ENCODE measurements at places on chromosomes 7 and 10. TPM values are rescaled to one million over a fixed set of nuclear protein-coding genes. Genes with fewer than 3 reads are reported as not detected.

GRCh38 chr10:78254013-78254412 lies 220.3 kb downstream of the RPS24 start:
- DNase-seq = no peak

DNA sequence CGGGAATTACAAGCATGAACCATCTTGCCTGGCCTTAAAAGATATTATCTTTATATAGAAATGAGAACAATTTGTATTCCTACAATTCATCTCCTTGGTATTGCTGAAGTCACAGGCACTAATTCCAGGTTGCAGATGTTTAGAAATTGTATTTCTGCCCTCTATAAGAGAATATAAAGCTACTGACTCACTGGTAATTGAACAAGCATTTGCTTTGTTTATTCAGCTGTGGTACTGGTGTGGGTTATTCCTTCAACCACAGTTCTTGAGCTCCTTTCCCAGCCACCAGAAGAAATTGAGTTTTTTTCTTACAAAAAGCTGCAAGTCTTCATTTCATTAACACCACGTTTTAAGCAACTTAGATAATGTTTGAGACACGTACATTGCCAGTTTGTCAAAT lies 29.0 kb upstream of the MPP7 start:
- no peak for DNase-seq

DNA sequence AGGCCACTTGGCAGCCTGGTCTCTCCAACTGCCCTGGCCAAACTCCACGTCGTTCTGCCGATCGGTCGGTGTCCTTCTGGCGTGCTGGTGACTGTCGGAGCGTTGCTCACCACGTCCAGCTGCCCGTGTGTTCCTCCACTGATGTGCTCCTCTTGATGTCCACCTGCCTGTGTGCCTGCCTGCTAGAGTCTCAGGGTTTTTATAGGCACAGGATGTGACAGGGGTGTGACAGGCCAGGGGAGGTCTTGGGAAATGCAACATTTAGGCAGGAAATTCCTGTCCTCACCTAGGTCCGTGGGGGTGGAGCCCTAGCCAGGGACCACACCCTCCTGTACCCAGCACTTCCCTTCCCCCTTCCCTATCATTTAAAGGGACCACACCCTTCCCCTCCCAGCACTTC lies 25.2 kb upstream of the CFAP46 start:
- no peak for DNase-seq

GRCh38 chr7:13841284-13841683 lies 148.2 kb downstream of the ETV1 start:
- no peak for DNase-seq

DNA sequence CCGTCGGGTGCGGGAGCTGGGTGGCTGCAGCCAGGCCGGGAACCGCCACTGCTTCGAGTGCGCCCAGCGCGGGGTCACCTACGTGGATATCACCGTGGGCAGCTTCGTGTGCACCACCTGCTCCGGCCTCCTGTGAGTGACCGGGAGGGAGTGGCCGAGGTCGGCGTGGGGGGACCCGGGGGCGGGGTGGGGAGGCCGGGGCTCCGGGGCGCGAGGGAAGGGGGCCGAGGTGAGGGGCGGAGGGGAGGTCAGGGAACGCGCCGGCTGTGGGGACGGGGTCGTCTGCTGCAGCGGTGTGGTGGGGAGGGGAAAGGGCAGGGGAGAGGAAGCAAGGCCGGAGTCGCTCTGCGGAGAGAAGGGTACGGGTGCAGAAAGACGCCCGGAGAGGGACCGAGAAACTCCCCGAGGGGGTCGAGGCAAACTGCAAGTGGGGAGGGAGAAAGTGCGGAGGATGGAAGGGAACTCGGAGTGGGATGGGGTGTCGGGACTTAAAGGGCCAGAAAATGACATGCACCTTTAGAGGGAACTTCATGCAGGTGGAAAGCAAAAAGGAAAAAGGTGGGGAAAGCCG lies 518 bp downstream of the AGFG2 start:
- DNase-seq = no peak

- DNase-seq = no peak
Observed at GRCh38 chr7:133561396-133561795, 308.5 kb downstream of the EXOC4 start.

DNA sequence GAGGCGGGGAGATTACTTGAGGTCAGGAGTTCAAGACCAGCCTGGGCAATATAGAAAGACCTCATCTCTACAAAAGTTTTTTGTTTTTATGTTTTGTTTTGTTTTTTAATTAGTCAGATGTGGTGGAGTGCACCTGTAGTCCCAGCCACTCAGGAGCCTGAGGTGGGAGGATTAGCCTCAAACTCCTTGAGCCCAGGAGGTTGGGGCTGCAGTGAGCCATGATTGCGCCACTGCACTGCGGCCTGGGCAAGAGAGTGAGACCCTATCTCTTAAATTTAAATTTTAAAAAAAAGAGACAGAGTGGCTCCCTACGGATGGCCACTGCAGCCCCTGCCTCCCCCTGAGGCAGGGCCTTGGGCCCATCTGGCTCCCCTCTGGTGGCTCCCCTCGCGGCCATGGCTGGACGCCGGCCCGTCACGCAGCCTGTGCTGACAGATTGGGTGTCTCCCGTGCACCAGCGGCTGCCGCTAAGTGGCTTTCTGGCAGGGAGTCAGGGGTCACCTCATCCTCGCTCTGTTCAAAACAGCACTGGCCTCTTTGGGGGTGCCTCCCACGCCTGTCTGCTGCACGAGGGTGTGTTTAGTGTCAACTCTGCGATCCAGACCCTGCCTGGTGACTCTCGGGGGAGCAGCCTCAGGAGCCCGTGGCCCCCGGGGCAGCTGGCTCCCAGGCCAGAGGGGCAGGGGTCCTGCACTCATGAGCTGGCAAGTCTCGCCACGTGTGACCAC lies 44.4 kb upstream of the ELN start:
- no peak for DNase-seq

DNA sequence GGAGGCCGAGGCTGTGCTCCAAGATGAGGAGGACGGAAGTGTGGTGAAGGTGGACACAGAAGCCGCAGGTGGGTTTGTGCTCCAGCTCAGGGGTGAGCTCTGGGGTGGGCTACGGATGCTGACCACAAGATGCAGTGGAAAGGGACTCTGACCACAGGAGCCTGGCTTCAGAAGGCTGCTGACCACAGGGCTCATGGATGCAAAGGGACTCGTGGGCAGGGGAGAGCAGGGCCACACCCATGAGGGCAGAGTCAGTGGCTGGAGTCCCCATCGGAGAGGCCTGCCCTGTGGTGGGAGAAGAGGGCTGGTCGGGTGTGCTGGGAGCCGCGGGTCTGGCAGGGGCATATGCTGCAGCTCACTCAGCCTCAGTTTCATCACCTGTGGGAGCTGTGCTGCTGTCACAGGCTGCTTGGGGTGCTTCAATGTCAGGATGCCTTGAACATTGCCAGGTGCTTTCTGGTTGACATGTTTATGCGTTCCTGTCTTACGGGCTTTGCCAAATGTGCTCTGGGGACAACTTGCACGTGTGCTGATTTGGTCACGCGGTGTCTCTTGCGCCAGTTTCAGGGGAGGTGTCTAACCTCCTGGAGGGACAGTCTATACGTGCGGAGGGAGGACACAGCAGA lies 13.7 kb downstream of the SCART1 start:
- DNase-seq = no peak

DNA sequence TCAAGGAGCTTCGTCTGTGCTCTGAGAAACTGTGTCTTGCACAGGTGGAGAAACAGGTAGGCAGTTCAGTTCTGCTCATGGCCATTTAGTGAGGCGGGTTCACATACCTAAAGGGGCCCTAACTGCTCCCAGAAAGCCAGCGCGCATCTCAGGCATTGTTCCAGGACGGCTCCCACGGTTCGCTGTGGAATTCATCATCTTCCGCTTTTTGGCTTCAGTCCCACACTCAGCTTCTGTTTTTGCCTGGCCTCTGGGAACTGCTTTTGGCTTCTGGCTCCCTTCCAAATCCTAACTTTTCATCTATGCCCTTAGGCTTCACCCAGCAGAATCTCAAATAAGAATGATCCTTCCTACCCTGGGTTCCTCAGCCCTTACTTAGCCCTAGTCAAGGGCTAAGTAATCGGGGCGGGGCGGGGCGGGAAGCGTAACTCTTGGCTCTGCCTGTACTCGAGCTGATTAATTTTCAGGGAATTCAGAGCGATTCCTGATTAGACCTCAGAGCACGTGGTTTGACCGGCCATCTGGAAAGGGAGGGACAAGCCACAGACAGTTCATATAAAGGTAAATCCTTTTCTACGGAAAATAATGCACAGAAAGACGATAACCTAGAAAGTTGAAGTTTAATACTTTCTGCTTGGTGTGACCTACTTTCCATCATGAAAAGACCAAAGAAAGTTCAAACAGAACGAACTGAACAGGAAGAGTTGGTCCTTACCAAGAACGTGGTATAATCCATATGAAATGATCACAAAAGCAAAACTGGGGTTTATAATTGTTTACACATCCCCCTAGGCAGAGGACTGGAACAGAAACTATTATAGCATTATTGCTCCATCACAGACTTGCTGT lies 105.7 kb downstream of the ST8SIA6 start:
- DNase-seq = peak; percentile 29

- DNase-seq = no peak
Observed at GRCh38 chr10:21424459-21424861, 101.0 kb downstream of the SKIDA1 start.

GRCh38 chr7:34664755-34665154 lies 6.7 kb downstream of the NPSR1 start:
- DNase-seq = no peak

DNA sequence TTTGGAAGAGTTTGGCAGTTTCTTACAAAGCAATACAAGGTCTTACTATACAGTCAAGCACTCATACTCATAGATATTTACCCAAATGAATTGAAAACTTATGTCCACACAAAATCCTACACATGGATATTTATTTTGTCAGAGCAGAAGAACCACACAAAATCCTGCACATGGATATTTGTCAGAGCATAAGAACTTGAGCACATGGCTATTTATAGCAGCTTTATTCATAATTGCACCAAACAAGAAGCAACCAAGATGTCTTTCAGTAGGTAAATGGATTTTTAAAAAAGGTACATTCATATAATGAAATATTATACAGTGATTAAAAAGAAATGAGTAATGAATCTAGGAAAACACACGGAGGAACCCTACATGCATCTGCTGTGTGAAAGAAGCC lies 115.4 kb downstream of the BTAF1 start:
- no peak for DNase-seq

DNA sequence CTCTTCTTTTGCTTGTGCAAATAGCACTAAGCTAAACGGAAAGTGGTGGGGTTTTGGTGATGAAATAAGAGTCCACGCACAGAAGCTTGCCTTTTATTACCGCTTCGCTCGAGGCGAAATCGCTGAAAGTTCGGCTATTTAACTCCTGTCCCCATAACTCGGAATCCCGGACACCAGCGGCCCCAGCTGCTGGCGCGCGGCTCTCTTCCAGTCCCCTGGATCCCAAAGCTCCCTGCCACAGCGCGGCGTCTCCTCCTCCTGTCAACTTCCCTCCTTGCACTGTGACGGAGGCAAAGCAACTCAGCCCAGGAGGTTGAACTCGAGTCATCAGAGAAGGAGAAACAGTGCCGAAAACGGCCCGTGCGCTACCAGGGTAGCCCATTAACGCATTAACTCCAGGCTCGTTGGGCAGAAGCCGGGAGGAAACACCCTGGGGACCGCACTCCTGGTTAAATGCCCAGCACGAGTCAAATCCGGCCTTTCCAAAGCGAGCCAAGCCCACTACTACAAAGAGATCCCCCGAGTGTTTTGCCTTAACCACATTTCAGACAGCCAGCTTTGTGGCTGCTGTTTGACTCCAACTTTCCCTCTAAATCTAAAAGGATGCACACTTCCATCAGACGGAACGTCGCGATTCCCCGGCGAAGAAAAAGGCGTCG lies 1.3 kb downstream of the SEMA3D start:
- peak; percentile 62 for DNase-seq

- no peak for DNase-seq
Observed at GRCh38 chr10:33353334-33353733, 18.9 kb upstream of the NRP1 start.

DNA sequence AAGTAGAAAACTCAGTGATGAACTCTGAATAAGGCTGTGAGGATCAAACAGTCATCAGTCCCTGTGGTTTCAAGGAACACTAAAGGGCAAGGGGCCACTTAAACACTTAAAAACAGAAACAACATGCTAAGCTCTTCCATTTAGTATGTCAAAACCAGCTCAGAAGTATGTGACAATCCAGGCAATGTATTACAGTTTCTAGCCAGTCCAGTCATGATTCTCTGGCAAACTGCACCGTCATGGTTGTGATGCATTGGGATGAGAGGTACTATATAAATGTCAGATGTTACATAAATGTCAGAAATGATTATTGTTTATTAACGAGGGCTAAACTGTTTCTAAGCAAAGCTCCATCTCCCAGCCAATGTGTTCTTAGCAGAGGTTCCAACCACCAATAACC lies 4.7 kb upstream of the CREB5 start:
- no peak for DNase-seq

DNA sequence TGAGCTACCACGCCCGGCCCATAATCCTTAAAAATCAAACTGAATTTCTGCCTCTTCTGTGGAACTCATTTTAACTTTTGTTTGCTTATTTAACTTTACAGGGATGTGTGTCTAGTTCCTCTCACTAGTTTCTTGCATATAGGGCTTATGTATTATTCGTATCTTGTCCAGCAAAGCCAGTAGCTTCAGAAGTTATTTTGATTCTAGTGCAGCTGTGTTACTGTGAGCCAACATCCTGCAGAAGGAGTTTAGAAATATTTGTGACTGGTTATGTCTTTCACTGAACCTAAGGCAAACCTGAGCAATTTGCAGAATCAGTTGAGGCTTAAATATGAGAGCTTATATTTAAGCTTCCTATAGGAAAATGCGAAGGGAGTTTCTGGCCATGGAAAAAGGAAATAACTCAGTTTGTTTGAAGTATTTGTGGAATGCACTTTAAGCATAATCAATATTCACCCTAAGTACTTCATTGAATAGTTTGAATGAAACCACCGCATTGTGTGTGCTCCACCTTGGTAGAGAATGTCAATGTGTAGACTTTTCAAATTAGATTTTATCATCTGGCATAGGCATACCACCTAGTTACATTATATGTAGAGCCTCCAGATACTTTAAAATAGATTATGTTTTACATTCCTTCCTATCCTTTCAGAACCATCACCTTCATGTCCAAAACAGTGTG lies 90.8 kb downstream of the MCU start:
- DNase-seq = no peak

DNA sequence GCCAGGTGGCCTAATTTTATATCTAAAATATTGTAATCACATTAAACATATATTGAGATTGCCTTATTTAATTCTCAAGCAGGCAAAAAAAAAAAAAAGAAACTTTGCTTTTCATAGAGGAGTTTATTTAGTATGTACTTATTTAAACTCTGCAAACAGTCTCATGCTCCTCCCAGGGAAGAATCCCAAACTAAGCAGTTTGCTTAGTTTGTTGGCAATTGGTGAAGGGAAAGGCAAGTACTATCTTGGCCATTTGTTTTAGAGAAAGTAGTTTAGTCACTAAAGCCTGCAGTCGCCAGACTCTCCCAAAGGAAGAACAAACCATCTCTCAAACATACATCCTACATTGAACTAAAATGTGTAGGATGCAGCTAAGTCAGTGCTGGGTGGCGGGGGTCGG lies 226.8 kb downstream of the CDC14C start:
- no peak for DNase-seq

GRCh38 chr10:80506836-80507487 lies 30.7 kb upstream of the SH2D4B start:
- DNase-seq = no peak

GRCh38 chr10:98217801-98218200 lies 50.2 kb downstream of the LOXL4 start:
- DNase-seq = no peak

- DNase-seq = no peak
Observed at GRCh38 chr10:11113156-11113555, 95.5 kb downstream of the CELF2 start.

GRCh38 chr7:106285855-106286492 lies 1.2 kb upstream of the NAMPT start:
- DNase-seq = no peak

The FAM25G gene
- not detected for polyA plus RNA-seq

The CNNM1 gene
- polyA plus RNA-seq = 2.3 TPM

The GFRA1 gene
- 27.3 TPM for polyA plus RNA-seq

The PTPRE gene
- 8.0 TPM for polyA plus RNA-seq

Measured in left renal pelvis (tissue), 4 donors.